ENCODE measurements at places on chromosomes 13 and 19. TPM values are rescaled to one million over a fixed set of nuclear protein-coding genes. Genes with fewer than 3 reads are reported as not detected.

Gene COX6B2
- total RNA-seq: 23.0 TPM

Gene RFPL4A
- total RNA-seq: not detected

Gene SOX21
- not detected for total RNA-seq

Gene NTF4
- not detected for total RNA-seq

Gene VASP
- 218 TPM for total RNA-seq

Gene PLEKHJ1
- 198 TPM for total RNA-seq

DNA sequence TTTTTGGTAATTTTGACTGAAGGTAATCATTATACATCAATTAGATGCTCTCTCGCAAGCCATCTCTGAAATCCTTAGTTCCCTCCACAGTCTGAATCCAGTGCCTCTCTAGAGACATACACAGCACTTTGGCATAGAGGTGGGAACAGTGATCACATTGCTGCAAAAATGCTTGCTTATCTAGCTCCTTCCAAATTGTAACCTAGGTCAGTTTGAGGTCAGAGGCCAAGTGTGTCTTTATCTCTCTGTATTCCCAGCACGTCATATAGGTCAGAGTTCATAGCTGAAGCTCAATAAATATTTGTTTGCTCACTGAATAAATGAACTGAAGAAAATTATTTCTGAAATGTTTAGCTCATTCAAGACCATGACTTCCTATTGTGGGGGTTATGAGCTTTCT is 462.5 kb downstream of the DIAPH3 start:
- DNase-seq: no peak

GRCh38 chr19:15337202-15337601 is 4.9 kb upstream of the BRD4 start:
- no peak for DNase-seq

DNA sequence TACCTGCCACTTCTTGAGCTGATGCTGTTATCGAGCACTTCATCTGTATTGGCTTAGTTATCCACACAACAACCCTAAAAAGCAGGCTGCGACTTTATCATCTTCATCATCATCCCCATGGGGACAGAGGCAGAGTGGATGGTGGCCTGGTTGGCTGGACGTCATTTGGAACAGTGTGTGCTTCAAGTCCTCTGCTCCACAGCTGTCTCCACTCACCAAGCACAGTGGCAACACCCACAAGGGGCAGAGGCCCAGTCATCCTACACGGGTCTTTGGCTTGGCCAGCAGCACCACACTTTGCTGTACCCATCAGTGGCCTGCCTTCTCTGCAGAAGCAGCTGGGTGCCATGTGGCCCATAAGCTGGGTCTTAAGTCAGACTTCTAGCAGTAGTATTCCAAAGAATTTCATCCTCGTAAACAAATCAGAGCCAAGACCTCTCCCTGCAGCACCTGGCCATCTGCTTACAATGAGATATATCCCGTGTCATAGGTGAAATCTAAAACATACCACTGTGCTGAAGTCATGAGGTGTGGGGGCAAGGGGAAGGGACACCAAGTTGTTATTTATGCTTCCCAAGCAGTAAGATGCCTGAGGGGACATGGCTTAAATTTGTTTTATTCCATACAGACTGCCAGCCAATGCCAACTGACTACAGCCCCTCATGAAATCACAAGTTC is 47.9 kb upstream of the EPHX3 start:
- DNase-seq: no peak

DNA sequence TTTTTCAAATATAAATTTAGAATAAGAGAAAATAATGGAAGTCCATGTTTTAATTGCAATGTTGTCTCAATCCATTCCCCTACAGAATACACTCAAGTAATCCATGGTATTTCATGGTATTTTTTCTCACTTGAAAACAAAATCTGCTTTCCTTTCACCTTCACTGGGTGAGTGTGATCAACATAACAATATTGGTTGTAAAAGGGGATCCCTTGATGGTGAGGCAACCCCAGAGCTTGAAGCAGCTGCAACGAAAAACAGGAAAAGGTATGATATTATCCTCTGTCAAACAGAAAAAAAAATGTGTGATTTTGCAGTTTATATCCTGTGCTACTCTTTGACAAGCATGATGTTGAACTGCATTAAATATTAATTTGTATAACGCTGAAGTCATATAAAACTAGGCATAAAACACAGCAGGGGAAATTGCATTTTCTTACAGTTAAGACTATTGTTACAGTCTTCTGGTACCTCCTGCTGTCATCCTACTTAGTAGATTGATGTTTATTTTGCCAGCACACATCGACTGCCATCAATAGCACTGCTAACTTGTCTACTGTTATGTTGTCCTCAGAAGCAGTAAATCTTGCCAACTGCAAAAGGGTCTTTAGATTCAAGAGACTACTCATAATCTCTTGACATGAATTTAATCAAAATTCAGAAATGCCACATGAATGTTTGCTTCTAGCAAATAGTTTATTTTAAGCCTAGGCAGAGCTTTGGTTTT is 373.1 kb upstream of the MIR17HG start:
- no peak for DNase-seq

GRCh38 chr19:8045872-8046568 is 6.5 kb upstream of the CCL25 start:
- DNase-seq: no peak

- DNase-seq: peak; percentile 53
Measured at GRCh38 chr13:33017323-33017929, 1.2 kb downstream of the KL start.

DNA sequence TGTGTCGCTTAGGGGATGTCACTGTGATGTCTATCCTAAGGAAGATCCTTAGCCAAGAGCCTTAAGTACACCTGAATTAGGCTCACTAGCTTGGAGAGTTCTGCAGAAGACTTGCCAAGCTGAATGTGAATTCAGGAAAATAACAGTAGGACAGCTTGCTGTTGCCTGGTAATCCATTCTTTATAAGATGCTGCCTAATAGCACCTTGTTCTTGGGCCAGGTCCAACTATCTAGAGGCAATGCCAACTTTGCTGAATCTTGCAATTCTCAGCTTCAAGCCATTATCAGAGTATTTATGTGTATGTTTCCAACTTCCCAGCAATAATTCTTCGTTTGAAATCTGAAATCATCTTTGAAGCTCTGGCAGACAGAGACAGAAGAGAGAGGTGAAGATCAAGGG is 102.8 kb downstream of the PCDH17 start:
- DNase-seq: no peak

DNA sequence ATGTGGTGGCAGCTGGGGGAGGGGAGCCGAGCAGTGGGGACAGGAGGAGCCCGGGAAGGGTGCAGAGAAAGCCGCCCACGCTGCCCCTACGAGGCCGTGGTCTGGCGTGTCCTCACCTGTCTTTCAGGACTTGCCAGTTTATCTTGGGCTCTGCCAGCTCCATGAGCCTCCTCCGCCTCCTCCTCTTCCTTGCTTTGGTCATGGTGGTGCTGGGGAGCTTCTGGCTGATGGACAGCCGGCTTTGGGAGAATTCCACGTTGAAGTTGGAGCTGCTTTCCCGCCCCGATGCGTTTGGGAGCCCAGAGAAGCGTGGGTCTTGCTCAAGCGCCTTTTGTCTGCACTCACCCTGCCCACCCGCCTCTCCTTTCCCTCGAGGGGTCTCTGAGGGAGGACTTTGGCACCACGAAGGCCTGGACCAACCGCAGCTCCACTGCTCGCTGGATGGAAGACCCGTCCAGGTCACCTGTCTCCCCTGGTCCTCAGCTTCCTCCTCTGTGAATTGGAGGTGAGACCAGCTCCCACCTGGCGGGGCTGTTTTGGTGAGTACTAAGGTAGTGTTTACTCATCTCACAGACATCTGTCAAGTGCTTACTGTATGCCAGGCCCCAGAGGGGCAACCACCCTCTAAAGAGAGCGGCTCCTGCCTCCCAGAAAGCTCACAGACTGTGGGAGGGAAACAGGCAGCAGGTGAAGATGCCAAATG is 29.7 kb upstream of the MIER2 start:
- no peak for DNase-seq

GRCh38 chr19:31354316-31354715 is 5.1 kb upstream of the TSHZ3 start:
- no peak for DNase-seq

- DNase-seq: peak; percentile 68
Measured at GRCh38 chr19:44698492-44699201, at the start of gene CEACAM16. TSS of gene CEACAM16 (plus strand) at chr19:44699151. CDS start at chr19:44701457, 2,306 bp downstream.

DNA sequence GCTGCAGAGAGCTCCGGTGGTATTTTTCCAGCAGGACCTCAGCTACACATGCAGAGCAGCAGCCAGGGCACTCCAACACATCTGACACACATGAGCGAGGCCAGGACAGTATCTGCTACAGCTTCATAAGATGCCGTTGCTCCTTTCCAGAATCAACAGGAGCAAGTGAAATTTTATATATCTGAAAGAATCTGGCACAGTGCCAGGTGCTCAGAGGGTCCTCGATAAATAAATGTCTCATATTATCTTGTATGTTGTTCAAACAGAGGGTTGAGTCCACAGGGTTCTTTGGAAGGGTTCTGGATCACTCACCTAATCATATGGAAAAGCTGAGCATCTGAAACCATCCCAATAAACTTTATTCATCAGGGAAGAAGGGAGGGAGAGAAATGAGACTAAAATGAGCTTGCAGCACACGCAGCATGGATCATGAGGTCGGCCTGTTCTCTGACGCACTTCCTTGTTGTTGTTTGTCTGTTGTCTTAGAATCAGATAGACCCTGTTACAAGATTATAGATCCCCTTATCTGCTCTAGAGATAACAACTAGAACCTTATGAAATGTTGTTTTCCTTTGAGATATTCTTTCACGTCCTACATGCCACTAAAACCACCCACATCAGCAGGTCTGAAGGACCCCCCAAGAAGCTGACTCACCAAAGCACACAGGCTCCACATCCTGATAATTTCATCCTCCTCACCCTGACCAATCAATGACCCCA is 3.2 kb upstream of the METTL21C start:
- DNase-seq: no peak

DNA sequence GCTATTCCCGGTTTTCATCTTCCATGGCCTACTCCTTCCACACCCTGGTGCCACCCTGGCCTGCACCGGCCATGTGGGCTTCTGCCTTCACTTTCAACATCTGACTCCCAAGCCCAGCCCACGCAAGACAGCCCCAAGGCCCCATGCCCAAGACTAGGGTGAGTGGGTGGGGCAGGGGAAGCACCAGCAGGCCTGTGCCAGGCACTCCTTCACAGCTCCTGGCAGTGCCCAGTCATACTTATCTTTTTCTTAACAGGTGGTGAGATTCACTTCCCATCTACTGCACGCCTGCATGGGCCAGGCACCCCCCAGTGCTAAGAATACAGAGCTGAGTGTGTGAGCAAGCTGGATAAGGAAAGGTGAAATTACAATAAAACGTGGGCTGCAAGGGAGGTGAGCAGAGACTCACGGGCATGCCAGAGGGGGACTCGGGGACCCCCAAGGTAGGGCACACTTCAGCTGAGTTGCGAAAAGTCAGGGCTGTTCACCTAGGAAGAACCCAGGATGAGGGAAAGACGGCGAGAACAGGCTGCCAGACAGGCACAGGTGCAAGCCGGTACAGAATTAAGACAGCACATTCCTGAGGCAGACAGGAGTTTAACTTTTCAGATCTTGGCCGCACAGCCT is 55.7 kb downstream of the COL4A1 start:
- DNase-seq: no peak

GRCh38 chr19:16380943-16381755 is 56.5 kb downstream of the KLF2 start:
- no peak for DNase-seq

- no peak for DNase-seq
Measured at GRCh38 chr13:74230984-74231501, 96.8 kb upstream of the KLF12 start.

GRCh38 chr13:75896271-75896670 is 260.1 kb downstream of the LMO7 start:
- DNase-seq: no peak

DNA sequence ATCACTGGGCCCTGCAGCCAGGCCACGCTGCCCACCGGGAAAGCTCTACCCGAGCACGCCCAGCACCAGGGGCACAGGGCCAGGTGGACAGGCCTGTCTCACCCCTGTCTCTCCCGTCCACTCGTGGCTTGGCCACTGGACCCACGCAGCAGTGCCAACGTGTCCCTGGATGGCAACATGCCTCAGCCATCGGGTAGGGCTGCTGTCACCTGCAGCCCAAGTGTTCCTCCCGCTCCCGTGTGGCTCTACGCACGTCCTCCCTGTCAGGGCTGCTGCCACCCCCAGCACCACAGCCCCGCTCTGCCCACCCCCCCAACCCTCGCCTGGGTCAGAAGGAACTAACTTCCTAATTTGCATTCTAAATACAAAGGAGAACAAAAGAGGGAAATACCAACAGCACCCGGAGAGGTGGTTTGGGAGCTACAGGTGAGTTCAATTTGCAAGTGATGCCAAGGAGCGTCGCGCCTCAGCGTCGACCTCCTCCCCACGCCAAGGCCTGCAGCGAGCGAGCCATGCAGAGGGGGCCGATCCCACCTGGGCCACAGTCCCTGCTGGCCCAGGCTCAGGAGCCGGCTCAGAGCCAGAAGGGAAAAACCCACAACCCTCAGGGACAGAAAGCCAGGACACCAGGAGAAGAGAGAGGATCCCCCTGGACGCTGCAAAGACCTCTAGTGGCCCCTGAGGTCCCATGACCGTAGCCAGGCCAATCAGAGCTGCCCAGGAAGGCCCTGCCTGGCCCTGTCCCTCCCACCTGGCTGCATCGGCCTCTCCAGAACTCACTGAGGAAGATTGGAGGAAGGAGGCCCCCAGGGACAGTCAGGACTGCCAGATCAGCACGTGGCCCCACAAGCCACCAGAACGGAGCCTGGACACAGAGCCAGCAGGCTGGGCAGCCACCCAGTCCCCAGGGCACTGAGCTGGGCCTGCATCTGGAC is 128.4 kb upstream of the SPACA7 start:
- no peak for DNase-seq

- DNase-seq: peak; percentile 70
Measured at GRCh38 chr19:54448040-54448773, 792 bp upstream of the LENG8 start.

GRCh38 chr13:54029226-54029625 is 1000.6 kb downstream of the OLFM4 start:
- no peak for DNase-seq

- peak; percentile 69 for DNase-seq
Measured at GRCh38 chr13:19864024-19864745, 736 bp upstream of the ZMYM5 start.

- DNase-seq: no peak
Measured at GRCh38 chr19:44702551-44703176, 3.7 kb downstream of the CEACAM16 start.

DNA sequence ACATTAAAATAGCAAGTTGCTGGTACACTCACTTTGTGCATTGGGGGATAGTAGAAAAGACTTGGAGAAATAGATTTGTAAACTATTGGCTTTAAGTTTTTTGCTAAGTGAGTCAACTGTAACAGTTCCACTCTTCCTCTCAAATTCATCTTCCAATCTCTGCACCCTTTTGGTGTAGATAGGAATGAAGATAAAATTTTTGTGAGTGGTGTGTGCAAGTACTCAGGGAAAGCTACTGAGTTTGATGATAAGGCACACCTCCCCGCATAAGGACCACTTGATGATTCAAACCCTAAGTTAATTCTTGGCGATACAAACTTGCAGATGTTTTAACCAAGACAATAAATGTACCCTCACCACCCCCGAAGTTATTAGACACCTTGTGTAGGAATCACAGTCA is 168.3 kb upstream of the SLITRK1 start:
- no peak for DNase-seq

DNA sequence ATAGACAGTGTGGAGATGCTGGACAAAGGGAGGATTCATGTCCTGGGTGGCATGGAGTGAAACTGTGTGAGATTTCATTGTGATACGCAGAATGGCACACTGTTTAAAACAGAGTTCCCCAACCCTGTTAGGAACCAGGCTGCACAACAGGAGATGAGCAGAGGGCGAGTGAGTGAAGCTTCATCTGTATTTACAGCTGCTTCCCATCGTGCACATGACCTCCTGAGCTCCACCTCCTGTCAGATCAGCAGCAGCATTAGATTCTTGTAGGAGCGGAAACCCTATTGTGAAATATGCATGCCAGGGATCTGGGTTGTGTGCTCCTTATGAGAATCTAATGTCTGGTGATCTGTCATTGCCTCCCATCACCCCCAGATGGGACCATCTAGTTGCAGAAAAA is 72.5 kb downstream of the RAP2A start:
- no peak for DNase-seq
